ENCODE measurements at places on chromosomes 6 and 20.

DNA sequence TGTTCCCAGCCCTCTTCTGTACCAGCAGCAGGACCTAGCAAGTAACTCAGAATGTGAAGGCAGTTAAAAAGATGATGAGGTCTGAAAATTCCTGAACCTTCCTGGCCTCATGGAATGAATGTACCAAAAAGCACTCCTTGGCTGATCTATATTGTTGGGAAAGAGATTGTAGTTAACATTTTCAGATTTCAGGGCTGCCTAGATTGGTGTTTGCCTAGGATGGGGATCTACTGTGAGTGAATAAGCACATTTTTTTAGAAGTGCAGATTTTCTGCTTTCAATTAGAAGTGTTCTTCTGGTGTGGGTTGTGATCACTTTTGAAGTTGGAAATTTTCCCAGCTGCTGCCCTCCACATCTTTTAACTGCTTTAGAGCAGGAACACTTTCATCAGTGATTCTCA, 6.2 kb downstream of the MYLIP start:
- no peak for DNase-seq

DNA sequence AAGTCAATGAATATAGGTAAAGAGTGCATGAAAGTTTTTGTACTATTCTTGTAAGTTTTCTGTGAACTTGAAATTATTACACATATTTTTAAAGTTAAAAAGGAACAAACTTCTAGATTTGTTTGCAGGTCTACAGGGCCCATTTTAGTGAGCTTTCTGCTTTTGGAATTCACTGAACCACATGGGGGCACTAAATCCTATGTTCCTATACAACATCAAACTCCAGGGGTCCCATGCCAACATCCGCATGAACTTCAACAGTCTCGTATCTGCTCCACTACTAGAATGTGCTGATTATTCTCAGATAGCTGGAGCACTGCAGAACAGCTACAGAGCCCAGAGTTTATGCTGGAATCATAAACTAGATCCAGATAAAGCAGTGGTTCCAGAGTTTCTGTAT, 347.9 kb upstream of the SPTLC3 start:
- DNase-seq: no peak

DNA sequence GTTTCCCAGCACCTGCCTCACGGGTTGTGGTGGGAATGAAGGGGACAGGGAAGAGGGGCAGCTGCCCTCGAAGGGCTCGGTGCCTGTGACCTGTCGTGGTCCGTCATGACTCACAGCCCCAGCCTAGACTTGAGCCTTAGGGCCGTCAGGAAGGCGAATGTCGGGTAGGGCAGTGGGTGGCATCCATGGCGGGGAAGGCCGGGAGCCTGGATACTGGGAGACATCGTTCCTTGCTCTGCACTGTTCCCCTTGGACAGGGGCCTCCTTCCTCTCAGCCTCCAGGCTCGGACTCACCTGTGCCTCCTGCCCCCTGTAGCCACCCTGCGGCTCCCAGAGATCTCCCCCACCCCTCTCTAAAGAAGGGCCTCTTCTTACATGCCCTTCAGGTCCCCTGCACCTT, 52.2 kb upstream of the APCDD1L start:
- no peak for DNase-seq

- no peak for DNase-seq
Observed at GRCh38 chr20:45359069-45359405, 3.9 kb upstream of the SYS1 start.

GRCh38 chr6:112682071-112682470, 334.9 kb downstream of the RFPL4B start:
- DNase-seq: no peak

DNA sequence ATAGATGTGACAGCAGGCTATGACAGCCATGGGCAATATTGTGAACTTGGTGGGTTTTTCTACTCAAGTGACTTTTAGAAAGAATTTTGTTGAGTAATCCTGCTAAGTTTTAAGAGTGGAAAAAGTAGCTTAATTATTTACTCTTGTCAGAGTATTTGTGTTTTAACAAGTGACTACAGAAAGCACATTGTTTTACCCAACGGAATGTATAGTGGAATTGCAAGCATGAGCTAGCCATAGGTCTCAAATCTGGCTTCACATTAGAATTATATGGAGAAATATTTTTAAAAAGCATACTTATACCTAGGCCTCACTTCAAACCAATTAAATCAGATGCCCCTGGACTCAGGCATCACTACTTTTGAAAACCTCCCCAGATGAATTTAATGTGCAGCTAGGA, 35.5 kb upstream of the GOPC start:
- DNase-seq: no peak

- DNase-seq: no peak
Observed at GRCh38 chr6:170005665-170006064, 254.2 kb downstream of the ERMARD start.

GRCh38 chr6:53809691-53810090, 14.9 kb downstream of the LRRC1 start:
- no peak for DNase-seq

GRCh38 chr6:142845624-142846458, 99.1 kb downstream of the HIVEP2 start:
- peak; percentile 93 for DNase-seq
